Inflammatory macrophage (primary cell): ENCODE measurements at places on chromosomes 5 and 9.
A peak's percentile ranks its signal among the peaks of the same experiment; 100 is the strongest.

DNA sequence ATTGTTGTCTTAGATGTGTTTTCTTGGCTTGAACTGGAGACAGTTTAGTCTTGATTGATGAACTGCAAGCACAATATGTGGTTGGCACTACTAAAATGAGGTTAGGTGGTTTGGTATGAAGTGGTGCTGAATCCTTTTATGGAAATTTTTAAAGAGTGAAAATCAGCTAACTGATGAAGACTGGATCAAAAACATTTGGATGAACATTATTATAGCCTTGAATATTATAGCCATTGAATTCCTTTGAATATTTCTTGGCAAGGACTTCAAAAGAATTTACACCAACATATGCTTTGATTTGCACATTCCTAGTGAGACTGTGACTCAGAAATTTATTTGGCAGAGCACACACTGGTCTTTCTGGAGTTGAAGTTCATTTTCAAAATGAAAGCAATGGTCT is 318.3 kb downstream of the CHSY3 start:
- DNase-seq: no peak

- DNase-seq: no peak
Observed at GRCh38 chr9:127492616-127493015, 41.3 kb downstream of the LRSAM1 start.

GRCh38 chr9:121266906-121267650 is 884 bp upstream of the GSN start:
- DNase-seq: no peak

- DNase-seq: no peak
Observed at GRCh38 chr9:647522-647921, 194.0 kb upstream of the DMRT1 start.

- DNase-seq: no peak
Observed at GRCh38 chr5:65395526-65396155, 86.1 kb downstream of the ADAMTS6 start.

- no peak for DNase-seq
Observed at GRCh38 chr5:67092535-67092934, 104.1 kb downstream of the CD180 start.

DNA sequence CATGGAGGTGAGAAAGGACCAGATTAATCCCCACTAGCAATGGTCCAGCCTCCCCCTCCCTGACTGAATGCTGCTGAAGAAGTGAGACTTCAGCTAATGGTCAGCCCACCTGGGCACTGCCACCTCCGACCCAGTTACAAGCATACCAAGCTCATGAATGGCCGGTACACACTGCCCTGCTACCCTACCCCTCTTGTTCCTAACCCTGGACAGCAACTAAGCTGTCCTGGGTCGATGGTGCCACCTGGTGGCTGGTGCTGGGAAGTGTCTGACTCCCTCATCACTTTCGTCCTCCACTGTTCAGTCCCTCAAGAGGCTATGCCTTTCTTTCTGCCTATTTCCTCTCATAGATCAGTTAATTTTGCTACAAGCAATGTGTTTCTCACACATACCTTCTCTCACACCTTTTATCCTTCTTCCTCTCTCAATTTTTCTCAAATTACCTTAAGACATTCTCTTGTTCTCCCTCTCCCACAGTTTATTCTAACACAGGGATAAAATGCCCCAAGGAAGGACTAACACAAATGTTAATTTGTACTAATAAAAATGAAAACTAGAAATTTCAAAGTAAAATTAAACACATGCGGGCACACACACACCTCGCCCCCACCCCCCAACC is 42.4 kb downstream of the PAX5 start:
- DNase-seq: peak; percentile 21

DNA sequence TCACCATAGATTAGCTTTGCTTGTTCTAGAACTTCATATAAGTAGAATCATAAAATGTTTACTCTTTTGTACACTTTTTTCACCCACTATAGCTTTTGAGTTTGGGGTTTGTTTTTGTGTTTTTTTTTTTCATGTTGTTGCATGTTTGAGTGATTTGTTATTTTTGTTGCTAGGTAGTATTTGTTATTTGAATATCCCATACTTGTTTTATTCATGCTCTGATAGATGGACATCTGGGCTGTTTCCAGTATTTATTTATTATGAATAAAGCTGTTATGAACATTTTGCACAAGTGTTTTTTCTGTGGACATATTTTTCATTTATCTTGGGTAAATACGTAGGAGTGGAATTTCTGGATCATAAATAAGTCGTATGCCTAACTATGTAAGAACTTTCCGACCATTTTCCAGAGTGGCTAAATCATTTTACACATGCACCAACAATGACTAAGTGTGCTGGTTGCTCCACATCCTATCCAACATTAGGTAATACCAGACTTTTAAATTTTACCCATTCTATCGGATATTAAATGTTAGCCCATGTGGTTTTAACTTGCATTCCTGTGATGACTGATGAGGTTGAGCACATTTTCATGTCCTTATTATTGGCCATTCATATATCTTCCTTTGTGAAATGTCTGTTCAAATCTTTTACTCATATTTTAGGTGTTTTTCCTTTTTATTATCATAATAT is 69.1 kb upstream of the NR4A3 start:
- DNase-seq: no peak

GRCh38 chr9:108830272-108830671 is 25.5 kb downstream of the ACTL7B start:
- no peak for DNase-seq

- no peak for DNase-seq
Observed at GRCh38 chr5:63877961-63878360, 84.3 kb downstream of the HTR1A start.

DNA sequence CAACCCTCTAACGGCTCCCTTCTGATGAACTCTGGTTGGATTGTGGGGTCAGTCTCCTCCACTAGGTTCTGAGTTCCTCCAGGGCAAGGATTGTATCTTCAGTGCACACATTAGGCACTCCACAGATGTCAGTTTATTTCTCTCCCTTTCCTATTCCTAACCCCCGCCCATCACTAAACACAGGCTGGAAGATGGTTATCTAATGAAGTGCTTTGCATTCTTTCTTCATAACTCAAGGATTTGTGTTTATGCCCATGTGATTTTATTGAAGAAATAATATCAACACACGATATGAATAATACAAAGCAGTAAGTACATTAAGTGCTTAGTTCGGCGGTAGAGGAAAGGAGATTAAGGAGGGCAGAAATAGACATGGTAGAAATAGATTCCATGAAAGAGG is 4.4 kb upstream of the CREBRF start:
- DNase-seq: no peak

DNA sequence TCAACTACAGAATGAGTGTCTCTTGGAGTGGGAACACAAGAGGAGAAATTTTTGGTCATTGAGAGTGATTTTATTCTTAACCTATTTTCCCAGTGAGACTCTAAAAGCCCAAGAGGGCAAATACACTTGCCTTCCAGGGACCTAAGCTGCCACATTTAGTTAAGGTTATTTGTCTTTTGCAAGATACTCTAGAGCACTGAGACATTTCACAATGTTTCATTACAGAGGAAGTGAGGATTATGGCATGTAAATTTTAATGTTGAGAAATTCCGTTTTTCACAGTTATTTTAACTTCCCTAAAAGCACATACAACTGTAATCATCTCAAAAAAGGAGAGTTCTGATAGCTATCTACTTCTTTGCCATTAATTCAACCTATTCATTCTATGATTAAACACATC is 38.7 kb upstream of the RAB3C start:
- DNase-seq: peak; percentile 96

DNA sequence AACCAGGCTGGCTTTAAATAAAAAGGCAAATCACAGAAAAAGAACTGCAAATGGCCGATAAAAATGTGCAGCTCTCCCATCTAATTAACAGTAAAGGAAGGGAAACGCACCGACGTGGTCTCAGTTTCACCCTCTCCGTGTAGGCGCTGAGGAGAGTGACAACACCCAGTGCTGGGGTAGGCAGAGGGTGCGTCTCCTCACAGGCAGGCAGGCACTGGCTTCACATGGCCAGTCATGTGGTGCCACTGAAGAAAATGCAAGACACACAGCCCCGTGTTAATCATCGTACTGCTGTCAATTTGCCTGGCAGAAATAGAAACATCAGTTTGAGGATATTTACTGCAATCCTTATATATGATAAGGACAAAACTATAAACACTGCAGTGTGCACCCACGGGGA is 178.4 kb downstream of the FANCC start:
- no peak for DNase-seq

- no peak for DNase-seq
Observed at GRCh38 chr5:179378116-179378440, 32.8 kb upstream of the ADAMTS2 start.

GRCh38 chr5:92017776-92018175 is 634.7 kb upstream of the ARRDC3 start:
- DNase-seq: no peak

DNA sequence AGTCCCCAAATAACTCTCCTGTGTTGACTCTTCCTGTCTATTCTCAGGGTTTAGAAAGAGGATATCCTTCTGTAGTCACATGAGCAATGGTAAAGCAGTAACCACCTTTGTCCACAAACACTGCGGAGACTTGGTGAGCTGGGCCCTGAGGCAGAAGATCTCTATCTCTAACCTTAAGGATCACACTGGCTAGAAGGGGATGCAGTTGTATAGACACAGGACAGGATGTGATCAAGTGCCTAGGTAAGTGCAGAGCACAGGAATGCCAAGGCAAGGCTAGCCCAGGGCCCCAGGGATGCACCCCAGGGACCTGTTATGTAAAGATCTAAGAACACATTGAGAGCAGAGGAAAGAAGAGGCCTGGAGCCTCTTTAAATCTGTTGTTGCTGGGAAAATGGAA is 610.5 kb downstream of the IRX1 start:
- DNase-seq: no peak

- no peak for DNase-seq
Observed at GRCh38 chr5:168348084-168348414, 56.6 kb downstream of the WWC1 start.

DNA sequence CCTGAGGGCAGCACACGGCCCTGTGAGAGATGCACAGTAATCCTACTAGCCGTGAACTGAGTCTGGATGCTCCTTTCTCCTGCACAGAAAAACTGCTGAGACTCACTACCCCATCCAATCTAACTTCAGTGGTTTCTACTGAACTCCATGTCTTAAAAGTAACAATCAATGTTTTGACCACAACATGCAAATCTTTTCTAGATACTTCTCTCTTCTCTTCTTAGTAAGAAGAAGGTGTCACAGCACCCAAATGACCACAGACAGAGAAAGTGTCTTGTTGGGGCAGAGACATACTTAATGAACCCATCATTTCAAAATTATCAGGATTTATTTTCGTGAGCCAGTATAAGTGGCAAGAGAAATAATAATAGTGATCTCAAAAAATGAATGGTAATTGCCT is 285.8 kb upstream of the MEF2C start:
- DNase-seq: no peak

- DNase-seq: no peak
Observed at GRCh38 chr5:132657676-132658380, at the start of gene IL13. Gene IL13 (plus strand): TSS chr5:132658173. CDS start chr5:132658187, 14 bp downstream.

- DNase-seq: no peak
Observed at GRCh38 chr9:82124090-82124489, 135.5 kb downstream of the SPATA31D1 start.

- peak; percentile 80 for DNase-seq
Observed at GRCh38 chr9:111759762-111760639, 34.7 kb downstream of the SHOC1 start.

GRCh38 chr9:18928711-18929110 is 104.3 kb downstream of the SAXO1 start:
- no peak for DNase-seq

DNA sequence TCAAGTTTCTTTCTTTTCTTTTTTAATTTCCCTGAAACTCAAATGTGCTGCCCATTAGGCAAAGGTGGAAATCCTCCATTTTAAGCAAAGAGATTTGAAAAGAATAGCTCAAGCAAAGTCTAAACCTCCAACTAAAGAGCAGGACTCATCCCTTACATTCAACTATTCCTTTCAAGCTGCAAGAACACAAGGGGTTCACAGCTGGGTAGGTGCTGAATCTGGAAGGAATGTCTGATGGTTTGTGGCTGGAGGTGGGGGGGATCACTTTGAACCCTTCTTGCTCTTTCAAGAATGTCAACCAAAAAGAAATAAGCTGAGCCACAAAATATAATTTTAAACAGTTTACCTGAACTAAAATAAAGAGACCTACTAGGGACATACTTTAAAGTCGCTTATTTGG is 375.7 kb upstream of the CDH10 start:
- DNase-seq: no peak

- peak; percentile 29 for DNase-seq
Observed at GRCh38 chr5:90434116-90434714, 24.7 kb upstream of the CETN3 start.

GRCh38 chr5:149422366-149423048 is 43.4 kb upstream of the IL17B start:
- DNase-seq: no peak

DNA sequence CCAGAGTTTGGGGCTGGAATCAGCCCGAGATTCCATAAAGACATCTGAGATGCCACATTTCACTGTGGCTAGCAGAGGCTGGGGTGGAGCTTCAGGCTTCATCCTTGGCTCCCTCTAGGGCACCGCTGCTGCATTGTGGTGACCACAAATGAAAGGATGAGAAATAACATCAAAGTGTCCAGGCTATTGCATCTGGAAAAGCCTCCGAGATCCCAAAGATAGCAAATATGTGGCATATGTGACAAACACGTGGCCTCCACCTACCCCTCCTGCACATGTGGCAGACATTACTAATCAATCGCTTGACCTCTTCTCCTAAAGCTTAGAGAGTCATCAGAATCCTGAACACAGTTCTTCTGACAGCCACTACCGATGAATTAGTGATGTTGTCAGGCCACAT is 4.5 kb downstream of the SPARC start:
- DNase-seq: no peak

DNA sequence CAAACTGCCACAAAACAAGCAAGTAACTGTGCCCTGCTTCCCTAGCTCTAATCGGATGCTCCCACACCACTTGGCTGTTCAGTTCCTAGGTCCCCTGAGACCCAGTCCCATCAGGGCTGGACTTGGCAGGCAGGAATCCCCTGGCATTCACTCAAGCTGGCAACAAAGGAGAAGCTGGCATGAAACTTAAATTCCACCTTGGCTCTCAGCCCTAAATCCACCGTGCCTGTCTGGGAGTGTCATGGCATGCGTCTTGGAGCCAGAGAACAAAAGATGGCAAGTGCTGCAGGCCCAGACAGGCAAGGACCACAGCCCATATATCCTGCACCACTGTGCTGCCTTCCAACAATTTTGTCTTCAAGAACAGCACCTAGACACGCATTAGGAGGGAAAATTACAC is 38.2 kb downstream of the ETF1 start:
- no peak for DNase-seq

- no peak for DNase-seq
Observed at GRCh38 chr5:88172847-88173758, 95.5 kb downstream of the TMEM161B start.

- no peak for DNase-seq
Observed at GRCh38 chr9:104232781-104233341, 138.8 kb downstream of the SMC2 start.

DNA sequence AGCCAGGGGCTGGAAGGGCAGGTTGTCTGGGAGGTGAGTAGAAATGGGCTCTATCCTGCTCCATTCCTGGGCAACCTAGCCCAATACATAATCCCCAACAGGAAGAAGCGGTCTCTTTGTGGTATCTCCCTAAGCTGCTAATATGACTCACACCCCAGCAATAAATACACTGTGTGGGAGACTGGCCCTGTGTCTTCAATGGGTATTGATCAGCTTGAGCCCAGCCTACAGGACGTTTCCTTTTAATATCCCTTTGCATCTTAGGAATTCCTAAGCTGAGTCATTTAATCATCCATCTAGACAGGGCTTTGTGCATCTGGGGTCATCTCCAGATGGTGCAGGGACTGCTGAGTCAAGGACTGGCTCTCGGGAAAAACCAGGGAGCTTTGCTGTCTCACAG is 207.0 kb upstream of the PANK3 start:
- no peak for DNase-seq
